Osteocyte (in vitro differentiated cells): ENCODE measurements at places on chromosomes 1 and 21. TPM values are rescaled to one million over a fixed set of nuclear protein-coding genes. Genes with fewer than 3 reads are reported as not detected.

GRCh38 chr1:154777781-154778180 lies 92.3 kb downstream of the KCNN3 start:
- no peak for DNase-seq
- H3K27ac ChIP-seq: no peak overlapping the region
- no peaks in the 10 kb centered on the region for H3K36me3 ChIP-seq
- H3K27me3 ChIP-seq: peaks cover 30% of the 10 kb centered on the region
- H3K4me1 ChIP-seq: no peaks in the 10 kb centered on the region
- no peak overlapping the region for H3K4me3 ChIP-seq

DNA sequence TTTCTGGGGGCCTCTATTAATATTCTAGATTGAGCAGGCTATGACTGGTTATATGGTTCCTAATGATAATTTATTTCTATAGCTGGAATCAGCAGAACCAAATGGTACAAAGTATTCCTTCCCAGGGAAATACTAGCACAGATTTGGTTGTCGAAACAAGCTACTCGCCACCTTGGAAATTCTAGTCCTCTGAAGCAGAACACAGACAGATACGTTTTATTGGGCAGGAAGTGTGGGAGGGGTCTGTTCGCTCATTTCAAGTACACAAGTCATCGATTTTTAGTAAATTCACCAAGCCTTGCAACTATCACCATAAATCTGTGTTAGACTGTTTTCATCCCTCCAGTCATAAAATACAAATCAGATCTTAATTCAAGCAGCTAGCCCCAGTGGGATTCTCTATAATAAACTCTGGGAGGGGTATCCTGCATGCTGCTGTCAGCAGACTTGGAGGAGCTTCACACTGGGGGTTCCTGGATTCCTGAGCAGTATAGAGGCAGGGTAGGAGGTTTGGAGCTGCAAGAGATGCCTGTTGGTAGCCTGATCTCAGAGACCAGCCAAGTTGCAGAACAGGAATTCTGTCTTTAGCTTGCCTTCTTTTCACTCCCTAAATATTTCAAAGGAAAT lies 9.8 kb upstream of the GPR137B start:
- peaks cover 10% of the 10 kb centered on the region for H3K4me1 ChIP-seq
- no peak overlapping the region for H3K4me3 ChIP-seq
- no peak for DNase-seq
- no peak overlapping the region for H3K27ac ChIP-seq
- H3K36me3 ChIP-seq: no peaks in the 10 kb centered on the region

GRCh38 chr1:228295981-228296380 lies 88.1 kb downstream of the OBSCN start:
- H3K36me3 ChIP-seq: peaks cover 14% of the 10 kb centered on the region
- H3K4me1 ChIP-seq: no peaks in the 10 kb centered on the region
- H3K27me3 ChIP-seq: no peaks in the 10 kb centered on the region
- no peak overlapping the region for H3K4me3 ChIP-seq

DNA sequence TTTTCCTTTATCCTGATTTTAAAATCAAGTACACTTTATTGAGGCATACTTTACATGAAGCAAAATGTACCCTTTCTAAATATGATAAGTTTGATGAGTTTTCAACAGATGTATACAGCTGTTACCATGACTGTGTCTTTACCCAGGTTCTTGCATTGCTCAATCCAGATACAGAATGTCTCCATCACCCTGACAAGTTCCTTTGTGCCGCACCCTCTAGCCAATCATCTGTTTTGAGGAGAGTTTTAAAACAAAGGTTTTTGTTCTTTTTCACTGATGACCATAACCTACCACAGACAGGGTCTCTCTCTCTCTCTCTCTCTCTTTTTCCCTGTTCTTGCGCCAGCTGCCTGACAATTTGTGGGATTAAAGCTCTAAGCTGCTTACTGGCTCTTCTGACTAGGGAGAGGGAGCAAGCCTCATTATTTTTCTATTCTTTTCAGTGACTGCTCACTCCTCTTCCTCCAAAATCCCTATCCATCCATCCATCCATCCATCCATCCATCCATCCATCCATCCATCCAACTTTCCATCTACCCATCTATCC lies 1.2 kb upstream of the KCNE1 start:
- DNase-seq: no peak
- peaks cover 18% of the 10 kb centered on the region for H3K36me3 ChIP-seq
- H3K27me3 ChIP-seq: no peaks in the 10 kb centered on the region
- H3K4me1 ChIP-seq: peaks cover 9% of the 10 kb centered on the region
- no peak overlapping the region for H3K4me3 ChIP-seq

GRCh38 chr1:45554198-45554597 lies 3.6 kb downstream of the AKR1A1 start:
- H3K36me3 ChIP-seq: peaks cover 11% of the 10 kb centered on the region
- no peak overlapping the region for H3K27ac ChIP-seq
- H3K27me3 ChIP-seq: no peaks in the 10 kb centered on the region
- no peak overlapping the region for H3K4me3 ChIP-seq

- no peak for DNase-seq
- H3K4me3 ChIP-seq: no peak overlapping the region
- H3K27me3 ChIP-seq: no peaks in the 10 kb centered on the region
- H3K27ac ChIP-seq: peak overlapping the region; percentile 77
- H3K4me1 ChIP-seq: peaks cover 48% of the 10 kb centered on the region
Measured at GRCh38 chr1:186535388-186536133, 74.6 kb upstream of the PDC start.

GRCh38 chr1:228530086-228530758 lies 43.0 kb downstream of the RNF187 start:
- H3K4me3 ChIP-seq: no peak overlapping the region
- no peaks in the 10 kb centered on the region for H3K4me1 ChIP-seq
- H3K27ac ChIP-seq: no peak overlapping the region

- no peaks in the 10 kb centered on the region for H3K27me3 ChIP-seq
- DNase-seq: peak; percentile 36
- H3K36me3 ChIP-seq: no peaks in the 10 kb centered on the region
- H3K4me1 ChIP-seq: no peaks in the 10 kb centered on the region
- H3K27ac ChIP-seq: no peak overlapping the region
- no peak overlapping the region for H3K4me3 ChIP-seq
Measured at GRCh38 chr1:178599745-178600144, 86.8 kb downstream of the TEX35 start.

- H3K27ac ChIP-seq: peak overlapping the region; percentile 3
- no peaks in the 10 kb centered on the region for H3K27me3 ChIP-seq
- H3K4me1 ChIP-seq: no peaks in the 10 kb centered on the region
- DNase-seq: no peak
Measured at GRCh38 chr1:11071463-11072215, 11.8 kb upstream of the SRM start.

GRCh38 chr21:37149411-37149810 lies 76.4 kb downstream of the TTC3 start:
- no peaks in the 10 kb centered on the region for H3K27me3 ChIP-seq
- DNase-seq: no peak
- H3K27ac ChIP-seq: no peak overlapping the region
- peaks cover 6% of the 10 kb centered on the region for H3K4me1 ChIP-seq
- no peak overlapping the region for H3K4me3 ChIP-seq
- H3K36me3 ChIP-seq: peaks cover 63% of the 10 kb centered on the region

- H3K36me3 ChIP-seq: no peaks in the 10 kb centered on the region
- no peak overlapping the region for H3K4me3 ChIP-seq
- no peak overlapping the region for H3K27ac ChIP-seq
- no peaks in the 10 kb centered on the region for H3K4me1 ChIP-seq
Measured at GRCh38 chr21:36535618-36536241, 55.8 kb upstream of the CLDN14 start.

DNA sequence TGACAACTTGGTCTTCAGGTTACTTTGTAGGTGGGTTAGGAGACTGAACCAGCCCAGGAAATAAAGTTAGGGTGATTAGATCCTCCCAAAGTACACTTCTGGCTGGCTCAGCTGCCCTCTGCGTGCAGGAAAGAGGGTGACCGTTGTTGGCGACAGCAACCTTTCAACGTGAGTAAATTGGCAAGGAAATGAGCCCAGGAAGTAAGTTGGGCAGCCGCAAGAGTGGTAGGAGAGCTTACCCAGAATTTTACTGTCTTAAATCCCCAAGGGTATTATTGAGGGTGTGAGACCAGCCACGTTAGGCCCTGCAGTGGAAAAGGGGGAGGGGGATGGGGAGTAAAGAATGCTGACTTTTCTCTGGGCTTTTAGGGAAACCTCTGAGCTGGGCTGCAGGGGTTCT lies 1.6 kb downstream of the TENT5C start:
- peaks cover 11% of the 10 kb centered on the region for H3K4me1 ChIP-seq
- H3K36me3 ChIP-seq: no peaks in the 10 kb centered on the region
- no peak overlapping the region for H3K4me3 ChIP-seq
- H3K27me3 ChIP-seq: peaks cover 63% of the 10 kb centered on the region
- no peak for DNase-seq
- no peak overlapping the region for H3K27ac ChIP-seq

GRCh38 chr1:32031578-32032274 lies 18.1 kb downstream of the KHDRBS1 start:
- peaks cover 29% of the 10 kb centered on the region for H3K36me3 ChIP-seq
- no peak for DNase-seq
- H3K4me1 ChIP-seq: peaks cover 32% of the 10 kb centered on the region
- H3K4me3 ChIP-seq: no peak overlapping the region

DNA sequence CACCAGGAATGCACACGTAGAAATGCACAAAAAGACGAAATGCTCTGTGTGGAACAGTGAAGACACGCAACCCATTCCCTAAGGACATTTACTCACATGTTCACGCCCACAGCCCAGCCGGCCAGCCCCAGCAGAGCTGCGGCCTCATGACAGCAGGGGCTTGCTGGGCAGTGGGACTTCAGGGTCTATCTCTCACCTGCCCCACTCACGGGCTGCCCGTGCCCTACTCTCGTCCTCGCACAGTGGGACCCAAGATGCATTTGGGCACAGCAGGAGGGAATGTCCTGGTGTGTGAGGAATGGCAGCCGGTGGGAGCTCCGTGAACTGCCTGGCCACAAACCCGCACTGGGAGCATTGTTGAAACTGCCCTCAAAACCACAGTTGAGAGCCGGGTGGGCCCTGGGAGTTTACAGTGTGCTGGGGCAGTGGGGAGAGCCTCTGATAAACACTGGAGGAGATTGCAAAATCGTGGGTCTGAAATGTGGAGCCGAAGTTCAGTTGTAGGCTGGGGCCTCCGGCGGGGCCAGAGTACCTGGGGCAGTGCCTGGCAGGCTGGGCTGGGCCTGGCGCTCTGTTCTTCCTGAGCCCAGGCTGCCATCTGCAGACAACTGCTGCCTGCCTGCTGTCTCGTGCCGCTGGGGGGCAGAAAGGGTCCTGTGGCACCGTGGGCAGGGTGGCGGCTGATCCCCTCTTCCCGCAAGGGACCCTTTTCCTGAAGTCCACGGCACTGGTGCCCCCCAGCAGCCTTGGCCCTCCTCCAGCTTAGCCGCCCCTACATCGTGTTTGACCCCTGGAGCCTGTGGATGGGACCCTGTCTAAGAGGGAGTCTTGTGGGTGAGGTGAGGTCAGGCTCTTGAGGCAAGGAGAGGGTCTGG lies 20.7 kb upstream of the POFUT2 start:
- H3K4me3 ChIP-seq: no peak overlapping the region
- H3K27ac ChIP-seq: peak overlapping the region; percentile 91
- no peaks in the 10 kb centered on the region for H3K27me3 ChIP-seq
- peaks cover 48% of the 10 kb centered on the region for H3K4me1 ChIP-seq
- H3K36me3 ChIP-seq: peaks cover 3% of the 10 kb centered on the region

DNA sequence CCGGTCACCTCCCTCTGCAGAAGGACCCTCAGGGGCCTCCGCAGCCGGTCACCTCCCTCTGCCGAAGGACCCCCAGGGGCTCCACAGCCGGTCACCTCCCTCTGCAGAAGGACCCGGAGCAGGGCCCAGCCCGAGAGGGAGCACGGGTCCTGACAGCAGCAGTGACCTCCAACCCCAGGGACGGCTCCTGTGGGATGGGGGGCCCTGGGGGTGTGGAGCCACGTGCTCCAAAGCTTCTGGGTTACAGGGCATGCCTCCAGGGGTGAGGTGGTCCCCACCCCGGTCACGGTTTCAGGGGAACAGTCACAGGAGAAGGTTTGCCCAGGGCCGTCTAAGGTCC lies 40.3 kb downstream of the SLC19A1 start:
- no peak for DNase-seq
- H3K27me3 ChIP-seq: no peaks in the 10 kb centered on the region
- H3K4me3 ChIP-seq: no peak overlapping the region
- H3K4me1 ChIP-seq: no peaks in the 10 kb centered on the region
- H3K36me3 ChIP-seq: peaks cover 22% of the 10 kb centered on the region

DNA sequence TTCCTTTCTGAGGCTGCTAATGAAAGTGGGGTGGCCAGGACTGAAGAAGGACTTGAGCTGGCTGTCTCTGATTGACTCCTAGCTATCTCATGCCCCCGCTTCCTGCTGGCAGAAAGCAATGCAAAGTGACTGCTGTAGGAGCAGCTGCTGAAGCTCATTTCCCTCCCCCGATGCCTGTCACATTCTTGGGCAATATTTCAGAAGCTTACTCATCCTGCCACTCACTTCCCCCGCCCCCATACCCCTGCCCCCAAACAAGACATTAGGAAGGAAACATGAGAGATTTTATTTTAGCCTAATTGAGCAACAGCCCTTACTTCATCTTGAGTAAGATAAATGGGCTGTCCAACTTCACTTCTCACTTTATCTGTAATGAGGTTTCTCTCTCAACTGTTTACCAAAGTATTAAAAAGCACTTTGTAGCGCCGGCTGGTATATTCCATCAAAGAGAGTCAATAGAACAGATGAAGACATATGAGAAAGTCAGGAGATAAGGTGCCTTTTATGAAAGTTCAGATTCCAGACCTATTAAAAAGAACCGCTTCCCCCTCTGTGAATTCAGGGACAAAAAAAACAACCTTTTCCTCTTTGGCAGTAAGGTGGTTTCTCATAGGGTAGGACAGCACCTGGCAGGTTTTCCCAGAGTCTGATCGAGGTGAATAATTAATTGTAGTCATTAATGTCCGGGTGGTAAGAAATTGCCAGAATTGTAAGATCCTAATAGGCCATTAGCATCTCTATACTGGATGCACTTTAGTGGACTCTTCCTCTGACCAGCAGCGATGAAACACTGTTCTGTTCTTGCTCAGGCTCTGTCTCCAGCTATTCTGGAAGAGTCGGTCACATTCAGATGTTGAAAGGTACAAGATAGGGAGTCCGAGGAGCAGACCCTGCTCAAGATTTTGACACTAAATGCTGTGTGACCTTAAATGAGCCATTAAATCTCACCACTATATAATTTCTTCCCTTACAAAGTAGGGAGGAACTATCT lies 70.2 kb downstream of the SH3GLB1 start:
- DNase-seq: no peak
- H3K36me3 ChIP-seq: no peaks in the 10 kb centered on the region
- peaks cover 23% of the 10 kb centered on the region for H3K4me1 ChIP-seq
- H3K27ac ChIP-seq: peak overlapping the region; percentile 89

The MROH9 gene
- total RNA-seq: not detected in 2 replicates

The GJA4 gene
- not detected in 2 replicates for total RNA-seq

The SCNM1 gene
- 45.0 and 49.8 TPM in 2 replicates for total RNA-seq

The MAP1LC3C gene
- 0.81 TPM in 1 of 2 replicates, not detected in the other for total RNA-seq

The PTPRC gene
- not detected in 2 replicates for total RNA-seq
